ENCODE measurements at places on chromosomes 2 and 18.

- no peak for DNase-seq
Measured at GRCh38 chr2:233353101-233353768, 1.1 kb upstream of the DGKD start.

DNA sequence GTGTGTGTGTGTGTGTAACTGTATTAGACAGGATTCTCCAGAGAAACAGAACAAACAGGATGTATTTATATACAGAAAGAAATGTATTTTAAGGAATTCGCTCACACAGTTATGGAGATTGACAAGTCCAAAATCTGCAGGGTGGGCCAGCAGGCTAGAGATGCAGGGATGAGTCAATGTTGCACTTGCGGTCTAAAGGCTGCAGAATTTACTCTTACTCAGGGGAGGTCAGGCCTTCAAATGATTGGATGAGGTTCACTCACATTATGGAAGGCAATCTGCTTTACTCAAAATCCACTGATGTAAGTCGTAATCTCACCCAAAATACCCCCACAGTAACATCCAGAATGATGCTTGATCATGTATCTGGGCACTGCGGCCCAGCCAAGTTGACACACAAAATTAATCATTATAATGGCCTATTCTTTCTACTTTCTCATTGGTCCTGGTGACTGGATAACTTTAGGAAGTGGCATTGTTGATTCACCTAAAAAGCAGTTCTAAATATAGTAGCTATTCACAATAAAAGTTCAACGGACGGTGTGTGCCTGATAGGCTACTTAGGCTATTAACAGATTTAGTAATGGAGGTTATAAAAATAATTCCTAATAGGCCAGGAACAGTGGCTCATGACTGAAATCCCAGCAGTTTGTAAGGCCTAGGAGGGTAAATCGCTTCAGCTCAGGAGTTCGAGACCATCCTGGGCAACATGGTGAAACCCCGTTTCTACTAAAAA lies 40.6 kb upstream of the ACYP2 start:
- DNase-seq = no peak

DNA sequence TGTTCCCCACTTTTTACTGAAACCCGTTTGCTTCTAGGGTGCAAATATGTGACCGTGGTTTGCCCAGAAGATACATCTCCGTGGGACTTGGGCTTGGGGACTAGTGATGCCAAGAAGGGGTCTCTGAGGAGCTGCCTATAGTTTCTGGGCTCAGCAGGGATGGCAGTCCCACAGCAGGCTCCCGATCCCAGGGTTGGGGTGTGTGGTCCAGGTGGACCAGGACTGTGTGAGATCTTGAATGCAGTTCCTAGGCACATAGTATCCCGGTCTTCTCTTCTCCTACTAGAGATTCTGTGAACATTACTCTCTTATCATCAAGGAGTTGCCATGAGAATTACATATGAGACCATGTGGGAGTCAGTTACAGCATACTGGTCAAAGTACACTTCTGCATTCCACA lies 435.8 kb upstream of the SPRED2 start:
- no peak for DNase-seq

- DNase-seq = no peak
Measured at GRCh38 chr18:24656050-24656449, 195.6 kb downstream of the HRH4 start.

DNA sequence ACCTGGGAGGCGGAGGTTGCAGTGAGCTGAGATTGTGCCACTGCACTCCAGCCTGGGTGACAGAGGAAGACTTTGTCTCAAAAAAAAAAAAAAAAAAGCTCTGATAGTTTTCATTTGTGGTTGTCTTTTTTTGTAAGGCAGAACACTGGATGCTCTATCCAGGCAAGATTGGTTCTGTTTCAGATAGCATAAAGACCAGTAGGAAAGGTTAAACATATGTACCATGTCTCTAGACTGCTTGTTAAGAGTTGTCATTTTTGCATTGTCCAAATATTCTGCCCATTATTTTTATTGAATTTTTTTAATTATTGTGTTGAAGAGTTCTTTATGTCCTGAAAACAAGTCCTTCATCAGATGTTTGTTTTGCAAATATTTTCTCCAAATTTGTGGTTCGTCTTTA lies 60.0 kb downstream of the NCOA1 start:
- DNase-seq = no peak

DNA sequence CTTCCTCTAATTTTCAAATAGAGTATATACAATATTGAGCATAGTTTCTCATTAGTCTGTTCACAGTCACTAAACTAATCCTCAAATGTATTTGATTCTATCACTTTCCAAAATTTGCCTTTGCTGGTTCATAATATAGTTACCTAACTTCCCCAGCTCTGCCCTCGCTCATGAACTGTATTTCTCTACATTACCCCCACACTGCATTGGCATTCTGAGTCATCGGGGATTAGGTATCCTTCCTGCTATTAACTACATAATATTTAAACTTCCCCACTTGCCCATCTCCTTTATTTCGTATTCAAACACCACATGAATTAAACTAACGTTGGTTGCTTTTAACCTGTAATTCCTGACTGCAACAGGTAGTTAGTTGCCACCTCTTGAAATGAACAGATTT lies 14.8 kb upstream of the CLASP1 start:
- no peak for DNase-seq

- DNase-seq = no peak
Measured at GRCh38 chr2:215430528-215431187, 5.2 kb downstream of the FN1 start.

- DNase-seq = peak; percentile 27
Measured at GRCh38 chr2:27501042-27501441, 4.4 kb downstream of the GCKR start.

DNA sequence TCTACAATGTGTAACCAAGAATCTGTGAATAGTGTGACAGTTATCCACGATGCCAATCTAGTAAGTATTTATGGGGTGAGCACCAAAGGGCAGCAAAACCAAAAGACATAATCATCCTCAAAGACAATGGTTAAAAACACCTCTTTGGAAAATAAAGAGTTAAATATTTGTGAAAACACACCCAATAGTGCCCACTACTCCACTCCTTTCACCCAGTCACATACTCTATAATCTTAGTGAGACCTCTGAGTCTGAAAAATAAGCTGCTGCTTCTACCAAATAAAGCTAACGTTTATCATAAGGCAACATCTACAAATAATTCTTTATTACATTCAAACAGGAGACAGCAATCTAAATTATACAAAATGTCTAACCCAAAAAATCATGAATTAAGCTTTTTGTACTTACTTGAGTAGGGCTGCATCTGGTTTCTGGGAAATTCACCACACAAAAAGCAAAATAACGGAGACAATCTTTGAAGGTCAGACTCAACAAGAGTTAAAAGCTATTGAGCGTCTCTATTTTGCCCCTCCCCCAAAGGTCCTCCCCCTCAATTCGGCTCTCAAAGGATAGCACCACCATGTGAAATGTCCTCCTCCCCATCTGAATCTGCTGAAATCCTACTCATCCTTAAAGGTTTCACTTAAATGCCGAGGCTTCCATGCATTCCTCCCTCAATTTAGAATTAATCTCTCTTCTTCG lies 2.0 kb downstream of the RAPH1 start:
- peak; percentile 64 for DNase-seq

- peak; percentile 73 for DNase-seq
Measured at GRCh38 chr18:58484989-58485981, 143.6 kb downstream of the ALPK2 start.

GRCh38 chr2:3433776-3434400 lies 54.4 kb downstream of the TRAPPC12 start:
- peak; percentile 44 for DNase-seq

- DNase-seq = no peak
Measured at GRCh38 chr2:193845604-193846003, 1650.9 kb upstream of the TMEFF2 start.

GRCh38 chr2:10777842-10778723 lies 34.5 kb downstream of the PDIA6 start:
- DNase-seq = no peak

GRCh38 chr18:58287353-58288274 lies 243.6 kb downstream of the NEDD4L start:
- DNase-seq = no peak

DNA sequence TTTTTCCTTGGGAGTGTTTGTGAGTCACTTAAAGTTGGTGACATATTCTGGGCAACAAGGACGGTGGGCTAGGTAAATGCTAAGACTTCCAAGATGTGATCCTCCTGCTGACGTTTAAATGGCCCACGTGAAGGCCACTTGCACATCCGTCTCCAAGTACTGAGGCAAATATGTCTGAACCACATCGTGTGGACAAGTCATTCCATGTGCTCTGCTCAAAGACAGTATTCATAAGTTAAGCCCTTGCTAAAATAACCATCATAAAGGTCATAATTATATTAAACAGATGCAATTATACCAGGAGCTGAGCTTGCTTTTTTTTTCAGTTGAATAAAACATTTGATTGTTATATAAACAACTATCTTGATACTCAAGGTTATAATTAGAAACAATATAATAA lies 44.8 kb downstream of the SPP2 start:
- no peak for DNase-seq

- no peak for DNase-seq
Measured at GRCh38 chr2:189191766-189192165, 12.2 kb upstream of the COL5A2 start.

GRCh38 chr18:12246849-12247808 lies 7.0 kb upstream of the CIDEA start:
- peak; percentile 9 for DNase-seq

DNA sequence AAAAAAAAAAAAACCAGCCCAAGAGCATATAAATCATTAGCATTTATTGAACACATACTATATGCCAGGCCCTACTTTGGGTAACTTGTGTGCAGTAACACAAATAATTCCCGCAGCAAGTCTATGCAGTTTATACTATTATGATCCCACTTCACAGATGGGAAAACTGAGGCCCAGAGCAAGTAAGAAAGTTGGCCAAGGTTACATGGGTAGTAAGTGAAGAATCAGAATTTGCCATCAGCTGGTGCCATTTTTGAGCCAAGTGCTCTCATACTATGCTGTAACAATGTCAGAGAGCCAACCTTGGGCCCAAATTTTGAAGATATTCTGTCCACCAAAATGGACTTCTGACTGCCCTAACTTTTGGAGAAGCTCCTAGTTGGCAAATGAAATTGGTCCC lies 13.5 kb upstream of the PSD4 start:
- DNase-seq = no peak

GRCh38 chr2:150450765-150451164 lies 36.7 kb downstream of the RND3 start:
- no peak for DNase-seq

DNA sequence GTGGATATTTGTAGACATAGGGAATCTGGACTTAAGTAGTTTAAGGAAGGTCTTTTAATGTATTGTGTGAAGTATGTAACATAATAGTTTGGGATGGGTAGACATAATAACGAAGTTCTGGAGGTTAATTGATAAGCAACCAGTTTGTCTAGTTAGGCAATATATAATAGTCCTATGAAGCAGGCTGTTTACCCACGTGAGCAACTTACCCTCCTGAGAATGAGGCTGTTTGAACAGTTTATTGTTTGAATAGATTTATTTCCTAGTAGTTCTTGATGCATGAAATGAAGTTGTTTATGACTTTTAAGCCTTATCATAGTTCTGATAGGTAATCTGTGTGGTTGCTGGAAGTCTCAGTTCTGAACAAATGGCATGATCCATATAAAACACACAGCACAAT lies 361.5 kb downstream of the GALNT13 start:
- DNase-seq = no peak

DNA sequence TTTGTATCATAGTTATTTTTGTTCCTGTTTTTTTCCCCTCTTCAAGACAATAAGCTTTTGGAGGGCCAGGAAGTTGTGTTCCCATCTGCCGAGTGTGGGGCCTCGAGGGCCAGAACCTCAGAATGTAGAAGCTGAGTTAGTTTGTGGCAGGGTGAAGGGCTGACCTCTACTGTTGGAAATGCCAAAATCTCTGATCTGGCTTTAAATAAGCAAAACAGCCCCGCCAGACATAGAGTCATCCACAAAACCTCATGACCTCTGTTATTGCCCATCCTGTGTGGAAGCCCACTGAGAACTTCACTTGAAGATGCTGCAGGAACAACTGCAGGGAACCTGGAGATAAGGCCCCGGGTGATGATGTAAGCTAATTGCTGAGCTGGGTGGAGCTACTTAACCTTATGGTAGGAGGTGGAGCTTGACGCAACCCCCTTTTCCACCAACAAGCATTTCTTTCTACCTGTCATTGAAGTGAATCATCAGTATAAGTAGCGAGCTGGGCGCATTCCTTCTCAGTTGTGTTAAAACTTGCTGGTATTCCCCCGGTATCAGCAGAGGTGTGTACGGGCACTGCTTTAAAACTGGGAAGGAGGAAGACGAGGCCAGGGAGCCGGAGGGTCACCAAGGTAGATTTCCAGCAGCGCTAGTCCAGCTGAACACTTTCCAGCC lies 177.2 kb downstream of the NEDD4L start:
- no peak for DNase-seq

GRCh38 chr2:3633089-3633981 lies 24.7 kb upstream of the ALLC start:
- no peak for DNase-seq

GRCh38 chr2:105328281-105329196 lies 996 bp downstream of the TGFBRAP1 start:
- peak; percentile 60 for DNase-seq
